ENCODE measurements at places on chromosomes 7 and 10. TPM values are rescaled to one million over a fixed set of nuclear protein-coding genes. Genes with fewer than 3 reads are reported as not detected.

XRCC2 gene
- 2.9 TPM for total RNA-seq

DNA sequence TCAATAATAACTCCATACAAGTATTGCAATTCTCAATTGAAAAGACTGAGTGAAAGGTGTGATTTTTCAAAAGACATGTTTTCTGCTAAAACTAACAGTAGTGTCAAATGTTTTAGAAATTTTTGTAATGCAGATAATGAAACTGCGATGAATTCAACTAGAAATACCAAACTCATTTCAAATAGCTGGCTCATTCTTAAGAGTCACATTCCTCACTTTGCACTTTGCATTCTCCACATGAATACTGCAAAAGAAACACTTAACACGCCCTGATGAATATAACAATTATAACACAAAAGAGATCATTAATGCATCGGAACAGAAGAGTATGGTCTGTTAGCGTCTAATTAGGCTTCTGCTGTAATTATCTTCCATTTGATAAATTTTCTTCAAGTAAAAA is 15.5 kb upstream of the TSPAN12 start:
- DNase-seq: no peak

- DNase-seq: no peak
Observed at GRCh38 chr7:132292803-132293202, 283.5 kb downstream of the PLXNA4 start.

DNA sequence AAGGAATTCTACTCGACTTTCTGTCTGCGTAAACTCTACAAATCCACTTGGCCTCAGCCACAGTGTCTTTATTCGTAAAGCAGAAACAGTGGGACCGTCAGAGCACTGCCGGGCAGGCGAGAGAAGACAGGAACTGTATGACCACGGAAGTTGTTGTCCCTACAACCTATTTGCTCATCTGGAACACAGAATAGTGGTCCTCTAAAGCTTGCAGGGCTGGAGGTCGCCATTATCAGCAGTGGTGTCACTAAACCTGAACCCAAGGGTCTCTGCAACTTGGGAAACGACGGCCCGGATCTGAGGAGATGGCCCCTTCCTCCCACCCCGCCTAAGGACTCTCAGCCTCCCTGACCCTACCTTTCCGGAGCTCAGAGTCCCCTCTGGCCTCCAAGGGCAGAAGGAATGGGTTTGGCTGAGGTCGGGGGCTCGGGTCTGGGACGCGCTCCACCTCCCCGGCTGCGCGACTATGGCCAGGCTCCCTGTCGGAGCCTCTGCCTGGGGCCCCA is 442 bp downstream of the STYXL1 start:
- no peak for DNase-seq

- no peak for DNase-seq
Observed at GRCh38 chr10:69726850-69727249, 74.9 kb upstream of the COL13A1 start.

GRCh38 chr10:58023341-58024073 is 244.2 kb downstream of the IPMK start:
- no peak for DNase-seq

GRCh38 chr10:61343796-61344195 is 109.4 kb downstream of the TMEM26 start:
- no peak for DNase-seq
